Bronchial epithelial cell (primary cell): ENCODE measurements at places on chromosomes 3 and 15.
A peak's percentile ranks its signal among the peaks of the same experiment; 100 is the strongest.

GRCh38 chr3:41327718-41328117 is 128.4 kb downstream of the CTNNB1 start:
- peak; percentile 91 for DNase-seq

- DNase-seq: no peak
These were observed 387.6 kb downstream of the ROBO2 start for GRCh38 chr3:77427528-77427927.

- no peak for DNase-seq
These were observed 16.0 kb downstream of the MAP2K5 start for GRCh38 chr15:67558502-67558901.

- no peak for DNase-seq
These were observed 137.7 kb downstream of the MEX3B start for GRCh38 chr15:81908111-81908510.

- DNase-seq: peak; percentile 98
These were observed 147.6 kb upstream of the HACD2 start for GRCh38 chr3:123732447-123732846.

DNA sequence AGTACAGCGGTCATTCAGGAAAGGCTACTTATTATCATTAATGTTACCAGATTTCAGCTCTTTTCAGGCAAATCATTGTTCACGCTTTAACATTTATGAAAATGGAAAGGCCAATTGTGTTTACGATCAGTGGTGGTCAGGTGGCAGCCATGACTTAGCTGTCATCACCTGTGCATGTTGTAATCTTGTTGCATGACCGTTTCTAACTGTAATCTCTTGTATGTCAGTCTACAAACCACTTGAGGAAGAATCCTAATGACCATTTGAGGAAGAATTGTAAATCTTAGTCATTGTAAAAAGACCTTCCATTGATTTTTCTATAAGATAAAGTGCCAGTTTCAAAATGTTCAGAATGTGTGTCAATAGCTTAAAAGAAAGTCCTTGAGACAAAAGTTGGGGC is 100.4 kb downstream of the SERPINI1 start:
- no peak for DNase-seq

DNA sequence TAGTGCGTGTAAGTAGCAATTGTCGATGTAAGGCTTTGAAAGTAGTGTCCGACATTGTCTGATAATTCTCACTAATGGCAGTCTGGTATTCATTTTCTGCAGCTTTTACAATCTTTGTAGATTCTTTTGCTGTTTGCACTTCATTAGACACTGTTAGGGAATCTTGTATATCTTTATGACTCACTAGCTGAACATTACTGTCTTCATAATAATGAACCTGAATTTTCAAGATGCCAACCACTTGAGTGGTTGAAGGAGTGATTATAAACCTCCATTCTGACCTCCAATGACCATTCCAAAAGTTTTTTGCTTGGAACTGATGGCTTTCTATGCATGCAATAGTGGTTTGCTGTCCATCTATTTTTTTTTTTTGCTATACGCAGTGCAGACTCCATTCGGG is 76.4 kb upstream of the MFGE8 start:
- DNase-seq: no peak

- DNase-seq: peak; percentile 87
These were observed 33.1 kb downstream of the LPP start for GRCh38 chr3:188187053-188187452.

DNA sequence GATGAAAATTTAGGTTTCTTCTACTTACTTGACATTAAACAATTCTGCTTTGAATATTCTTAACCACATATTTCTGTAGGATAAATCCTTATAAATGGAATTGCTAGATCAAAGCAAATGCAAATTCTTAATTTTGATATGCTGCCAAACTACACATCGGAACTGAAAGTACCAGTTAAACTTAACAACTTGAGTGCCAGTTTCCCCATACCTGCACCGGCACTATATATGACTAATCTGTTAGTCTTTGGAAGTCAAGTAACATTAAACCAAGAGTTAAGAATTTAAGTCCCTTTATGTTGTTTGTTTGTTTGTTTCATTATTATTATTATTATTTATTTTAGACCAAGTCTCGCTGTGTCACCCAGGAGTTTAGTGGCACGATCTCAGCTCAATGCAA is 103.9 kb upstream of the AKAP13 start:
- peak; percentile 49 for DNase-seq
